ENCODE measurements at places on chromosomes 7 and 10.

DNA sequence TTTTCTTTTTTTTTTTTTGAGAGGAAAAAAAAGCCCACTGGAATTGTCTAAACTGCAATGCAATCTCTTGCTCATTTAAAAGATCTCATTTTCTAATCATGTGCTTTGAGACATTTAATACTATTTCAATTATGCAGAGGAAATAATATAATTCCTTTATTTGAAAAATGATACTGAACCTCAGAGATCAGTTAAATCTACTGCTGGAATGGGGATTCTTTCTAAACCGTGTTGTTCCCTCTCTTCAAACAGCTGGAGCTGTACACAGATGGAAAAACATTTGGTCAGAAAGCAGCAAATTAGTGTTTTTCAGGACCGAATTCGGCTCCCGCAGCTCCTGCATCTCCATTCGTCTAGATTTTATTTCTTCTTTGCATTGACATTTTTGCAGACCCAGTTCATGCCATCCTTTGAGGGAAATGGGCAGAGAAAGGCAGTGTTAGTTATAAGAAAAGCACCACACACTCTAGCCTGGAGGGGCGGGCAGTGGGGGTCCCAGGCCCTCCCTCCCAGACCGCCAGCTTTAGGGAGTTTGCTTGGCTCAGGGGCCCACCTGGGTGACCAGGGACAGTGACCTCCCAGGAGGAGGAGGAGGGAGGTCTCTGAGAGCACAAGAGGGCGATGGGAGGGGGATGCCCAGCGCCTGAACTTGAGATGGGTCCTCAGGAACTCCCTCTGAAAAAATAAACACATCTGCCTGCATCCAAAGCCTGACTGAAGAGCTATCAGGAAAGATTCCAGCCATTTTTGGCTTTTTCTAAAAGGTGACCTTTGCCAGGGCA lies 32.4 kb downstream of the TRIM8 start:
- no peak for DNase-seq
- H3K4me3 ChIP-seq: no peak overlapping the region
- H3K4me1 ChIP-seq: peaks cover 10% of the 10 kb centered on the region
- no peaks in the 10 kb centered on the region for H3K36me3 ChIP-seq
- no peak overlapping the region for H3K27ac ChIP-seq
- no peaks in the 10 kb centered on the region for H3K27me3 ChIP-seq

DNA sequence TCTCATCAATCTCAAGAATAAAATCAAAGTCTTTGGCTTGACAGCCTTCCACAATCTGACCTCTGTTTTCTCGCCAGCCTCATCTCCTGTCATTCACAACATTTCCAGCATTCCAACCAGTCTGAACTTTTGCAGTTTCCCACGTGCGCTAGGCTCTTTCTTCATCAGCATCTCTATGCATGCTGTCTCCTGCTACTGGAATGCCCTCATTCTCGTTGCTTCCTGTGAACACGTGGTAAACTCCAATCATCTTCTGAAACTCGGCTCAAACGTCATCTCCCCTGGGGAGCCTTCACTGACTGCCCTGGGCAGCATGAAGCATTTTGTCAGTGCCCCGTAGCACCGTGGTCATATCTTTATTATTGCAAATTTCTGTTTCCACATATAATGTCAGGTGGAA lies 12.2 kb upstream of the RSBN1L start:
- no peak overlapping the region for H3K27ac ChIP-seq
- H3K27me3 ChIP-seq: no peaks in the 10 kb centered on the region
- H3K4me3 ChIP-seq: no peak overlapping the region
- H3K36me3 ChIP-seq: no peaks in the 10 kb centered on the region
- H3K4me1 ChIP-seq: peaks cover 2% of the 10 kb centered on the region
- no peak for DNase-seq

DNA sequence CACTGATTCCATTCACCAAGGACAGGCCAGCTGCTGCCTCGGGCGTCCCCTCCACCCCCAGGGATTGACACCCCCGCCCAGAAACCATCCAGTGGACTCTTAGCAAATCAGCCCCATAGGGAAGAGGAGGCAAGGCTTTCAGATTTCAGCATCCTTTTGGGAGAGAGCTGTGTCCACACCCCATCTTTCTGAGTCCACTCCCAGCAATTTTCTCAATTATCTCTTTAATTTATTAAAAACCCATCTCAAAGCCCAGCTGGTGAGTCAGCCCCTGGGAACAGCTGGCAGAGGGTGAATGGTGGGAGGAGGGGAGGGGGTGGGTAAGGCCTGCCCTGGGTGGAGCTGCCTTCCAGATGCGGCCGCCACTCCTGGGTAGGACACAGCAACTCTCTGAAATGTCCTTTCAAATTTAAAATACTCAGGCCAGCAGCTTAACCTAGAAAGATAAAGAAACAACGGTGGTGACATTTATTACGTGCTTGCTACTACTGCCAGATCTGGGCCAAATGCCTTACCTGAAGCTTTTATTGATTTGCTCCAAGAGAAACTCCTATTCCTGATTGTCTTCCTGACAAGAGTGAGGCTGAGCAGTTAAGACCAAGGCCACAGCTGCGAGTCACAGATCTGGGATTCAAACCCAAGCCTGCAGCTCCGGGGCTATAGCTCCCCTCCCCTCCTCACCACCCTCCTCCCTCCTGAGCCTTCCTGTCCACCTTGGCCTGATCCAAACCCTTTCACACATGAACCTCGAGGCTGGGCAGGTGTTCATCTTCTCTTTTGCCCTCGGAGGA lies 120.4 kb downstream of the RGS10 start:
- H3K27me3 ChIP-seq: no peaks in the 10 kb centered on the region
- no peaks in the 10 kb centered on the region for H3K36me3 ChIP-seq
- H3K4me3 ChIP-seq: no peak overlapping the region
- H3K27ac ChIP-seq: no peak overlapping the region

GRCh38 chr10:103053659-103054581 lies 135.8 kb downstream of the CNNM2 start:
- no peaks in the 10 kb centered on the region for H3K36me3 ChIP-seq
- H3K4me3 ChIP-seq: no peak overlapping the region
- no peak overlapping the region for H3K27ac ChIP-seq
- peak; percentile 45 for DNase-seq
- no peaks in the 10 kb centered on the region for H3K4me1 ChIP-seq
- no peaks in the 10 kb centered on the region for H3K27me3 ChIP-seq

DNA sequence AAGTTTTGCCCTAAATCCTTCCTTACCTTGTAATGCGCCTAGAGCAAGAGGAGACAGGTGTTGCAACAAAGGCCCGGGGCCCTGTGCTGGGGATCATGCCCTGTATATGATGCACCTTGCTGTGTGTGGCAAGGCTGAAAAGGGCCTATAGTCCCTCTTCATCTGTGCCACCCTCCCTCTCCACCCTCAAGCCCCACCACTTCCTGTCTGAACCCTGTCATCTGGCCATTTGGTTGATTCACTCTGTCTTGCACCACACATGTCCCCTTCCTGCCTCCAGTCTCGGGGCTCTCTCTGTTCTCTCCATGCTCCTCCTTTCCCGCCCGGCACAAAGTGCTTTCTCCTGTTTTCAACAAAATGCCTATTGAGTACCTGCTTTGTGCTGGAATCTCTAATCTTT lies 11.5 kb upstream of the MALSU1 start:
- H3K4me3 ChIP-seq: no peak overlapping the region
- no peaks in the 10 kb centered on the region for H3K4me1 ChIP-seq
- H3K27ac ChIP-seq: no peak overlapping the region
- DNase-seq: no peak

DNA sequence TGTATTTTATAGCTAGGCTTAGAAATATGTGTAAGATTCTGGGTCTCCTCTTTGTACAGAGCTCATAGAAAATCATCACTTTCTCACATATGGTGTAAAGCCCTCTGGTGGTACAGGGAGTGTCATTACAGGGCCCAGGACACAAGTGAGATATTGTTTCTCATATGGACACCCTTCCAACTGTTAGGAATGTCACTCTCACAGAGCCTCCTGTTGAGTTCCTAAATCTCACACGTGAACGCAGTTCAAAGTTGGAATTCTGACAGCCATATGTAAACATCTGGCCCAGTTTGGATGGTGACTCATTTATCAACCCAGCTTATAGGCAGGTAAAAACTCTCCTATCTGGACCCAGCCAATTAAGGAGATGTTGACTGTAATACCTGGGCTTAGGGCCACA lies 35.4 kb upstream of the ZNF107 start:
- H3K4me3 ChIP-seq: no peak overlapping the region
- no peak overlapping the region for H3K27ac ChIP-seq
- H3K36me3 ChIP-seq: no peaks in the 10 kb centered on the region
- DNase-seq: no peak
- H3K27me3 ChIP-seq: no peaks in the 10 kb centered on the region
- no peaks in the 10 kb centered on the region for H3K4me1 ChIP-seq

DNA sequence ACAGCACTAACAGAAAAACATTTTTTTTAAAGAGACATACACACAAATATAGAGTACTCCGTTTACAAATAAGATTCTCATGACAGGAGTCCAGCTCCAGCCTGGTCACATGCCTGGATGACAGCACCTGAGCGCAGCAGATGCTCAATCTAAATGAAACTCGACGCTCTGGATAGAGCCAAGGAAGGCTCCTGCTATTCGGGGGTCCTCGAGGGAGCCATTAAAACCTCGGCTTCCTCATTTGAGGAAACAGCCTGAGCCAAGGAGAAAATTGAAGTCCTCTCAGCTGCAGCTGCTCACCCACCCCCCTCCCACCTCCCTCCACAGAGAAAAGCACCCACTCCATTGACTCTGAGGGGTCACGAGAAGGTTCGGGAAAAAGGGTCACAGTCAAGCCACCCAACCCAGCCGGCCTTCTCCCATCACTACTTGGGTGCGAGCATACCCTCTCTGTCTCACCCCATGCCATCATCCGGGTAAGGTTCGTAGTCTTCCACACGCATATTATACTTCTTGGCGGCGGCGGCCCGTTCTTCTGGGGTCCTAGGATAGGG lies 673 bp downstream of the NDUFB8 start:
- peaks cover 18% of the 10 kb centered on the region for H3K36me3 ChIP-seq
- no peak overlapping the region for H3K27ac ChIP-seq
- no peaks in the 10 kb centered on the region for H3K4me1 ChIP-seq
- no peak for DNase-seq

- no peaks in the 10 kb centered on the region for H3K36me3 ChIP-seq
- H3K27me3 ChIP-seq: no peaks in the 10 kb centered on the region
- H3K4me3 ChIP-seq: no peak overlapping the region
- H3K4me1 ChIP-seq: no peaks in the 10 kb centered on the region
- no peak overlapping the region for H3K27ac ChIP-seq
These were observed 23.5 kb upstream of the PTN start for GRCh38 chr7:137366995-137367394.

GRCh38 chr7:99559175-99559915 lies 903 bp downstream of the ZNF655 start:
- H3K4me3 ChIP-seq: peak overlapping the region; percentile 99
- no peak for DNase-seq
- H3K27me3 ChIP-seq: no peaks in the 10 kb centered on the region
- no peak overlapping the region for H3K27ac ChIP-seq

- H3K4me3 ChIP-seq: no peak overlapping the region
- H3K27ac ChIP-seq: no peak overlapping the region
- DNase-seq: no peak
- H3K4me1 ChIP-seq: 0 out of 2 replicates have a peak, but pooled peaks cover 3% of the 10 kb centered on the region
- H3K27me3 ChIP-seq: no peaks in the 10 kb centered on the region
These were observed 63.5 kb downstream of the PRKAG2 start for GRCh38 chr7:151813445-151813844.

GRCh38 chr10:72695496-72695895 lies 3.6 kb downstream of the MCU start:
- no peak overlapping the region for H3K27ac ChIP-seq
- no peak for DNase-seq
- H3K27me3 ChIP-seq: no peaks in the 10 kb centered on the region
- H3K4me3 ChIP-seq: no peak overlapping the region
- H3K4me1 ChIP-seq: no peaks in the 10 kb centered on the region

GRCh38 chr10:28139138-28139537 lies 140.3 kb upstream of the ODAD2 start:
- H3K4me1 ChIP-seq: no peaks in the 10 kb centered on the region
- no peak overlapping the region for H3K4me3 ChIP-seq
- H3K27me3 ChIP-seq: no peaks in the 10 kb centered on the region
- no peak for DNase-seq

GRCh38 chr10:117920956-117921355 lies 125.8 kb downstream of the RAB11FIP2 start:
- DNase-seq: no peak
- no peaks in the 10 kb centered on the region for H3K36me3 ChIP-seq
- H3K4me1 ChIP-seq: no peaks in the 10 kb centered on the region
- H3K27me3 ChIP-seq: no peaks in the 10 kb centered on the region

DNA sequence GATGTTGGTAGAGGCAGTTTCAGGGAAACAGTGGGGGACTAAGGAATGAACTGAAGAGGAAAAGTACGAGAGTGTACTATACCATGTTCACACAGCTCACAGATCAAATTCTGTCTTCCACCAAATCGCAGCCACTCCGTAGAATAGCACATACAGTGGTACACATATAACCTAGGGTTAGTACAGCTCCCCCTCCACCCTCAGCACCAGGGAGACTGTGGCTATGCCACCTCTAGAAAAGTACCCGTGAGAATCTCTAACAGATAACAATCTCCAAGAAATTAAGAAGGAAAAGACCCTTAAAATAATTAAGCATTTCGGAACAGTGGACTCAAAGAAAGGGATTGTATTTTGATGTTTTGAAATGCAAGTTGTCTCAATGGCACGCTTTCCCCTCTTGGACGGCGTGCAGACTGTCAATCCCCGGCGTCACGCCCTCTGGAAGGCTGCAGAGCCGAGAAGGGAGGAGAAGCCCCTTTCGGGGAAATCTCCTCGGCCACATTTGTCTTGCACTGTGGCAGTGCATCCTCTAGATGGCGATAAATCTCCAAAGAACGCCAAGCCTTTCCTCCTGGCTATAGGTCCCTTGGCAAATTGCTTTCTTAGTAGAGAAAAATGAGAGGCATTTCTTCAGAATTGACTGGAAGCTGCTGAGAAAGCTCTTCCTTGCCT lies 345.0 kb downstream of the REEP3 start:
- no peaks in the 10 kb centered on the region for H3K4me1 ChIP-seq
- H3K27ac ChIP-seq: no peak overlapping the region
- DNase-seq: peak; percentile 57
- peak overlapping the region; percentile 7 for H3K4me3 ChIP-seq

DNA sequence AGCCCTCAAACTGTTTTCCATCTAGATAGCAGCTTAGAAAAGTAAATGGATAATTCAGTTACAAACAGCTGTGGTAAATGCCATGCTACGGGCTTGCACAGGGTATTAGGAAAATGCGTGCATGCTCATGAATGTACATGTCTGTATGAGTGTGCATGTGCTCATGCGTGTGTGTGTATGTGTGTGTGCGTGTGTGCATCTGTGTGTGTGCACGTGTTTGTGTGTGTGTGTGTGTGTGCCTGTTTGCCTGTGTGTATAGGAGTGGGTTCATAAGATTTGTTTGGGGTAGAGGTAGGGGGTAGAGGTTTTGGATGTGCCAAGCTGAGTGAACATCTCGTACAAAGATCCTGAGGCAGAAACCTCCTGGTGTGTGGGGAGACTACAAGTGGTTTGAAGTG lies 52.9 kb downstream of the AOAH start:
- no peak for DNase-seq
- no peak overlapping the region for H3K4me3 ChIP-seq
- no peaks in the 10 kb centered on the region for H3K4me1 ChIP-seq
- H3K27me3 ChIP-seq: no peaks in the 10 kb centered on the region

GRCh38 chr7:22371878-22372277 lies 14.9 kb upstream of the RAPGEF5 start:
- H3K36me3 ChIP-seq: no peaks in the 10 kb centered on the region
- DNase-seq: no peak
- no peaks in the 10 kb centered on the region for H3K4me1 ChIP-seq
- no peak overlapping the region for H3K4me3 ChIP-seq
- no peaks in the 10 kb centered on the region for H3K27me3 ChIP-seq
- no peak overlapping the region for H3K27ac ChIP-seq
